Heart left ventricle (tissue), 16 donors: ENCODE measurements at places on chromosomes 3 and 15.
A peak's percentile ranks its signal among the peaks of the same experiment; 100 is the strongest.

DNA sequence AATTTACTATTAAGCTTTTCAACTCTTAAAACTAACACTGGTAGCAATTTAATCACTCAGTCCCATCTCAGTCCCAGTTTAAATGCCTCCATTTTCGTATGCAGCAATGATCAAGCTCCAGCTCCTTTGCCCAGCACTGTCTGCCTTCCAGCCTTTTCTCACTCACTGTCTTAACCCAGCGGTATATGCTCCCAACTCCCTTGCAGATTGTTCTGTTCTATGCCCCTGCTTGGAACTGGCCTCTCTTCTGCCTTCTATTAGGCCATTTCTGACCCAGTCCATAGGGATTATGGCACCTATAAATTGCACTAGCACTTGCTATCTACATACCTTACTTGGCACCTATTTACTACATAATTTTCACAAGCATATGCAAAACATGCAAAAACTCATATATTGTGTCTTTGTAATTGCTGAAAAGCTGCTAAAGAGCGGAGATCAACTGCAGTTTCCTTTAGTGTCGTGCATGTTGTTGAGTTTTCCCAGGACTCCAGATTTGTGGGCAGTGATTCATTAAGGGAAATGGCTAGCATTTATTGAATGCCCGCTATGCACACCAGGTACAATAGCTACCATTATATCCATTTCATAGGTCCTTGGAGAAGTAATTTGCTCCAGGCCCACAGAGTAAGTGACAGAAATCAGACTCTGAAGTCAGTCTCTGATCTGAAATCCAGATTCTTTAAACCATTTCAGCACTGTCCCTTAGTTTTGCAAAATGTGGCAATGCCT is 24.4 kb downstream of the CRBN start:
- no peak for DNase-seq

DNA sequence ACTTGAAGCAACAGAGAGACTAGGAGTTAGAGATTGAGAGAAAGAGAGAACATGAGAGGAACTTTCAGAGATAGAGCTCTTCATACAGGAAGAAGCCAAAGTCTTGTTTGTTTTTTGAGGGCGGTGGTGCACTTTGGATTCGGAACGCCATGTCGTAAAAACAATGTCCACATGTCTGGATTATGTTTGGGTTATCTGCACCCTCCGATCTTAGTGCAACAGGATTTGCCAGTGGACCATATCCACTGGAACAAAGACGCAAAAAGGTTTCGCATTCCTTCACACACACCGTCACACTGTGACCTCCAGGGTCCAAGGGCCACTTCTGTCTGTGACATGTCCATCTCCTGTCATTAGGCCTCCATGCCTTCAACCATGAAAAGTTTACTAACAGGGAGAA is 141.8 kb upstream of the ATP11B start:
- no peak for DNase-seq

- DNase-seq: no peak
Measured at GRCh38 chr3:53149006-53149690, 11.9 kb upstream of the PRKCD start.

DNA sequence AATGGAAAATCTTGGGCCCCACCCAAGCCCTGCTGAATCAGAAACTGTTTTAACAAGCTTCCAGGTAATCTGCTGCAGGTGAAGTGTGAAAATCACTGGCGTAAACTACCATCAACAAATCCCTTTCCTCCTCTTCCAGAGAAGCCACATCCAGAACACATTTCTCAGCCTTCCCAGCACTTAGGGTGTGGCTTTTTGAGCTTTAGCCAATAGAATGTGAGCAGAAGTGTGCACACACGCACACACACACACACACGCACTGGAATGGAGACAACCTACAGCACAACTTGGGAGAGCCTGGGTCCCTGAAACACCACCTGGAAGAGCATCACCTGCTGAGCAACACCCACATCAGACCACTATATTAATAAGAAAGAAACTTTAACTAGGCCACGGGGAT is 98.6 kb downstream of the OSBPL10 start:
- no peak for DNase-seq

GRCh38 chr3:185151964-185152409 is 873 bp downstream of the C3orf70 start:
- DNase-seq: no peak

DNA sequence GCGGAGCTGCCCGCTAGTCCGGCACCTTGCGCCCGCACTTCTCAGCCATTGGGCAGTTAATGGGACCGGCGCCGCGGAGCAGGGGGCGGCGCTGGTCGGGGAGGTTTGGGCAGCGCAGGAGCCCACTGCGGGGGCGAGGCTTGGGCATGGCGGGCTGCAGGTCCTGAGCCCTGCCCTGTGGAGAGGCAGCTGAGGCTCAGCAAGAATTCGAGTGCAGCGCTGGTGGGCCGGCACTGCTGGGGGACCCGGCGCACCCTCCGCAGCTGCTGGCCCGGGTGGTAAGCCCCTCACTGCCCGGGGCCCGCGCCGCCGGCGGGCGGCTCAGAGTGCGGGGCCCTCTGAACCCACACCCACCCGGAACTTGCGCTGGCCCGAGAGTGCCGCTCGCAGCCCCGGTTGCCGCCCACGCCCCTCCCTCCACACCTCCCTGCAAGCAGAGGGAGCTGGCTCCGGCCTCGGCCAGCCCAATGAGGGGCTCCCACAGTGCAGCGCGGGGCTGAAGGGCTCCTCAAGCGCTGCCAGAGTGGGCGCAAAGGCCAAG is 835.0 kb downstream of the TBL1XR1 start:
- DNase-seq: no peak

- DNase-seq: no peak
Measured at GRCh38 chr3:190620886-190621608, 107.2 kb downstream of the IL1RAP start.

- DNase-seq: no peak
Measured at GRCh38 chr3:73601481-73601880, 23.3 kb downstream of the PDZRN3 start.

- DNase-seq: peak; percentile 39
Measured at GRCh38 chr3:153976891-153977554, 144.2 kb upstream of the ARHGEF26 start.

- no peak for DNase-seq
Measured at GRCh38 chr3:195274259-195274966, 3.5 kb upstream of the XXYLT1 start.

GRCh38 chr3:72538070-72538745 is 310.0 kb downstream of the SHQ1 start:
- no peak for DNase-seq

GRCh38 chr3:160103397-160103796 is 114.8 kb downstream of the IL12A start:
- no peak for DNase-seq

DNA sequence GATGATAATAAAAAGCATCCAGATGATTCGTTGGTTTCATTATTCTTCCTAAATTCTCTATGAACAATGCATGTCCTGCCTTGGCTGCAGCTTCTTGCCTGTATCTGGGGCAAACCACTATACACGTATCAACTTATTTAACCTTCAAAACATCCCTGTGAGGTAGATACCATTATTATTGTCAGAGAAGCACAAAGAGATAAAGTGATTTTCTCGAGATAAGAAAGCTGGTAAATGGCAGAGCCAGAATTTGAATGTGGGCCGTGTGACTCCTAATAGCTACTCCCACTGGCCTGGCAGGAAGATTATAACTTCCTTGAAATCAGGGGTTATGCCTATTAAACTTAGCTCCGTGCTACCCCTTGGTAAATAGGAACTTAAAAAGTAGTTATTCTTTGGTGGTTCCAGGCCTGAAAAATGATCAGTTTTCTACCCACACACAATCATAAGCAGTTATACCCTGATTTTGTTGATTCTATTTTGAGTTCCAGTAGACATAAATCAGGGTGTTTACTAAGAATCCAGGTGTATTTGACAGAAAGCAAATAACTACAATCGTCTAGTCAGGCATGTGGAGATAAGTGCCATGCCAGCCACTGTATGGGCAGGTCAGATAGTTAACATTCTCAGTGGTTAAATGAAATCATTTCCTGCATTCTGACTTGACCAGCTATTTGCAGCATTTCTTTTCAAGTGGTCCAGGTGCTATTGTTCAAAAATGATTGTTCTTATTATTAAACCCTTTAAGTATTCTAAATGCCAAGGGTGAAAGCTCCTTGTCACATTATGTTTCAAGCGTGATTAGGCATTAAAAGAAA is 99.2 kb upstream of the LRRN1 start:
- no peak for DNase-seq

DNA sequence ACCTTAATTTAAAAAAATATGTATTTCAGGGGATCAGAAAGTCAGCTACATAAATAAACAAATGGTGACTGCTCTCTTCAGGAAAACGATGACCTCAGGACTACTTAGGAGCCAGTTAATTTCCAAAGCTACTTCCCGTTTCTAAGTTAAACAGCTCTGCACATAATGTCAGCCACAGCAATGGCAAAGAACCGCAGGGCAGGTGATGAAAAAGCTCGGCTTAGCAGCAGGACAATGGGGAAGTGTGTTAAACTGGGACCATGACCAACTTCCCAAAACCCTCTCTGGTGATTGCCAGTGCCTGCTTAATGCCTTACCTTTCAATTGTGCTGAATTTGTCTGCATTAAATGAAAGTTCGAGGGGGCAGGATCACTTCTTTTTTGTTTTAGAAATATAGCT is 258.9 kb downstream of the FHIT start:
- DNase-seq: no peak

DNA sequence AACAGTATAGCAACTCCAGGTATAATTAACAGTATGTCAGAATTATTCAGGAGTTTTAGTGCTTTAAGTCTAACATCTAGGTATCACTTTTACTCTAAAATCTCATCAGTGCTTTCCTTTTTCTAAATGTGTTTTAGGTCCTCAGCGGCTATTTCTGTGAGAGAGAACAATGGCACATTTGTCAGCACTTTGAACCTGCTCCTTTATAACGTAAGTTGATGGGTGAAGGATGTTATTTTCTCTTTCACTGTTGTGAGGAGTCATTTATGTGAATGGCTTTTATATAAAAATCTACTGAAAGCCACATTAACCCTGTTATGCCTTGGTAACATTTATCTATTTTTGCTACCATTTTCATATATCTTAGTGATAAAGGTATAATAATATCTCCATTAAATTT is 22.8 kb downstream of the ZPLD1 start:
- no peak for DNase-seq

- peak; percentile 64 for DNase-seq
Measured at GRCh38 chr3:48429960-48430707, at the start of gene PLXNB1. PLXNB1 (minus strand) TSS chr3:48430086; CDS start chr3:48424611, 5,475 bp downstream.

GRCh38 chr15:39040861-39041260 is 476.2 kb upstream of the RASGRP1 start:
- no peak for DNase-seq

DNA sequence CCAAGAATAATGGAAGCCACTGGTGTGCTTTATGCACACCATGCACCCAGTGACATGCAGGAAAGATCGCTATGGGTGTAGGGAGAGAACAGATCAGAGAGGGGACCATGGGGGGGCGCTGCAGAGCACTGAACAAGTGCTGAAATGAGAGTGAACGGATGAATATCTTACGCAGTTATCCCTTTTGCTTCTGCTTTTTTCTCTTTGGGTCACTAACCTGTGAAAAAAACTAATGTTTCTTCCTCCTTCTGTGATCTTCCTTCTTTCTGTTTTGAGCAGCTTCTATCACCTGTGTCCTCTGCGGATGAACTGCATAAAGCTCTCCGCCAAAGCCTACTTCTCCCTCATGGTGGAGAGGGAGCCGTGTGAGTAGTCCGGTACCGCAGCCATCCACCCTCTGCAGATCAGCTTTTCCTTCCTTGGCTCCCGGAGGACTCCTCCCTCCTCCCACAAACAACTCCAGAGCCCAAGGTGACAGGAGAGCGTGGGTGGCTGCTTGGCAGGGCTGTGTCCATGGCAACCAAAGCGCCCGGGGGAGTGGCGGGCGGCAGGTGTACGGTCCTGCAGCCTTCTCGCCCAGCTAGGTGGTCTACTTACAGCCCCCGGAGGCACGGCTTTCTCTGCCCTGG is 106.2 kb downstream of the DGKG start:
- no peak for DNase-seq

- no peak for DNase-seq
Measured at GRCh38 chr3:62805580-62806277, 69.5 kb downstream of the CADPS start.

GRCh38 chr3:73601011-73601410 is 23.7 kb downstream of the PDZRN3 start:
- DNase-seq: no peak

- DNase-seq: no peak
Measured at GRCh38 chr3:113264283-113265131, 53.1 kb downstream of the BOC start.

DNA sequence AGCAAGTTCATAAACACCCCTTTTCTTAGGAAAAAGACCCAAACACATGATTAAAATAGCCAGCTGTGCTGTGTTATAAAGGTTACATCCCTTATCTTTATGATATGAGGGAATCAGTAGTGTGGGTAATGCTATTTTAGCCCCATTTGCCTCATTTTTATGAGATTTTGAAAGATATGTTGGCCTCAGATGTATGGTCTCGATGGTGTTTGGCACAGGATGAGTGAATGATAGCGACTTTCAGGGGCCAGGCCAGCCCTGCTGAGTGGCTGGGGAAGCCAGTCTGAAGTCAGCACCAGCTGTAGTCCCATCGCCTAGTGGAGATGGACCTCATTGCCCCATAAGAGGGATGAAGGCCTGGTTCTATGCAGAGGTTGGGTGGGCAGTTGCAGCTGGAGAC is 105.0 kb upstream of the HACD2 start:
- DNase-seq: no peak

GRCh38 chr3:161212171-161212771 is 8.8 kb upstream of the NMD3 start:
- DNase-seq: no peak

- DNase-seq: no peak
Measured at GRCh38 chr15:69869881-69870505, 227.7 kb downstream of the TLE3 start.

DNA sequence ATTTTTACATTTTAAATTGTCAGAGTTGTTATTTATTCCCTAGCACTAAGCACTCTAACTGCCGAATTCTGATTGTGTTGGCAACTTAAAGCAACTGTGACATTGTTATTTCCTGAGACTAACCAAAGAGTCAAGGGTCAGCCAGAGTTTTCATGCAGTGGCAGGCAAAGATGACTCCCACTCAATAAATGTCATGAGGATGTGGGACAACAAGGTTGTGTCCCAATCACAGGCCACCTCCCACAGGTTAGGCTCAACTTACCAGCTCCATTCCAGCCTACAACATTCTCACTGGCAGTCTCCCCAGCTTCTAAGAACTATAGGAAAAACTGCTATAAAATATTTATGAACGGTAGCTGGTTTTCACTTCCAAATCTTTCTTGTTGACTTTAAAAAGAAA is 80.1 kb downstream of the RSL24D1 start:
- no peak for DNase-seq

- DNase-seq: no peak
Measured at GRCh38 chr3:195098741-195099525, 172.0 kb downstream of the XXYLT1 start.

GRCh38 chr3:68874551-68875348 is 57.6 kb downstream of the TAFA4 start:
- no peak for DNase-seq

- DNase-seq: no peak
Measured at GRCh38 chr3:45055411-45056143, 29.5 kb downstream of the CLEC3B start.

DNA sequence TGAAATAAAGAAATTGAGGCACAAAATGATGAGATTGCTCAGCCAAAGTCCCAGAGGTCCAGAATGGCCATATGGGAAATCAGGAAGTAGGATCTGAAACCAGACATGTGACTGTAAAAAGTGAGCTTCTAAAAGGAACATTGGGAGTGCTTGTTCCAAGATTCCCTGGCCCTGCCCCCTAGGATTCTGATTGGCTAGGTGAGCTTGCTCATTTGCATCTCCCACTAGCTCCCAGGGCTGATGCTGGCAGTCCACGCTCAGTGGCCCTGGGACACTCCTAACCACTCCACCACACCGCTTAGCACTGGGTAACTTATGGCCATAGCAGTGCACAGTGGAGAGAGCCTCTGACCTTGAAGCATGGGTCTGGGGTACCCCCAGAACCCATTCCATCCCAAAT is 326.7 kb downstream of the NTRK3 start:
- no peak for DNase-seq
